ENCODE measurements at places on chromosomes 1 and 21. TPM values are rescaled to one million over a fixed set of nuclear protein-coding genes. Genes with fewer than 3 reads are reported as not detected.
A peak's percentile ranks its signal among the peaks of the same experiment; 100 is the strongest.

GRCh38 chr1:214957330-214958137 is 125.0 kb upstream of the KCNK2 start:
- no peak for DNase-seq
- no peaks in the 10 kb centered on the region for H3K27me3 ChIP-seq
- no peaks in the 10 kb centered on the region for H3K36me3 ChIP-seq
- H3K4me3 ChIP-seq = no peak overlapping the region
- no peaks in the 10 kb centered on the region for H3K4me1 ChIP-seq

GRCh38 chr1:20086800-20087199 is 16.8 kb downstream of the PLA2G5 start:
- no peaks in the 10 kb centered on the region for H3K27me3 ChIP-seq
- DNase-seq = no peak
- H3K27ac ChIP-seq = no peak overlapping the region
- no peaks in the 10 kb centered on the region for H3K36me3 ChIP-seq
- no peaks in the 10 kb centered on the region for H3K4me1 ChIP-seq

DNA sequence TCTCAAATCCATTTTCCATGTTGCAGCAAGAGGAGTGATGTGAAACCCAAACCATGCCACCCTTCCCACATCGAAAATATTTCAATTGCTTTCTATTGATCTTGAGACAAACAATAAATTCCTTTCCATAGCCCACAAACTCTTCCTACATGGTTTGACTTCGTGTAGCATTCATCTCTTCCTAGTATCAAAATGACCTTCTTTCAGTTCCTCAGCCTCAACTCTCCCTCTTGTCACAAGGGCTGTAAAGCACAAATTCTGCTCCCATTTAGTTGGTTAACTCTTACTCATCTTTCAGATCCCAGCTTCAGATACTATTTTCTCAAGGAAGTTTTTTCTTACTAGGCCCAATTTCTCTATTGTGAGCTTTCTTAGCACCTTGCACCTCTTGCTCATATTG is 99.0 kb downstream of the ZNF281 start:
- H3K27ac ChIP-seq = no peak overlapping the region
- no peaks in the 10 kb centered on the region for H3K36me3 ChIP-seq
- H3K27me3 ChIP-seq = no peaks in the 10 kb centered on the region
- no peak overlapping the region for H3K4me3 ChIP-seq

GRCh38 chr21:46082713-46082962 is 15.3 kb upstream of the COL6A2 start:
- no peaks in the 10 kb centered on the region for H3K4me1 ChIP-seq
- H3K4me3 ChIP-seq = no peak overlapping the region
- peak; percentile 39 for DNase-seq
- H3K27ac ChIP-seq = no peak overlapping the region
- H3K36me3 ChIP-seq = no peaks in the 10 kb centered on the region

- H3K27me3 ChIP-seq = no peaks in the 10 kb centered on the region
- no peaks in the 10 kb centered on the region for H3K36me3 ChIP-seq
- no peak overlapping the region for H3K4me3 ChIP-seq
- H3K4me1 ChIP-seq = no peaks in the 10 kb centered on the region
- no peak overlapping the region for H3K27ac ChIP-seq
Observed at GRCh38 chr1:172135076-172135672, 285.3 kb upstream of the C1orf105 start.

The ZBTB8OS gene
- total RNA-seq = 16.5 TPM

All from pancreas (tissue), 10 donors.